ENCODE measurements at places on chromosomes 5 and 9.

- no peak for DNase-seq
These were observed 218.7 kb downstream of the GLIS3 start for GRCh38 chr9:4080921-4081895.

DNA sequence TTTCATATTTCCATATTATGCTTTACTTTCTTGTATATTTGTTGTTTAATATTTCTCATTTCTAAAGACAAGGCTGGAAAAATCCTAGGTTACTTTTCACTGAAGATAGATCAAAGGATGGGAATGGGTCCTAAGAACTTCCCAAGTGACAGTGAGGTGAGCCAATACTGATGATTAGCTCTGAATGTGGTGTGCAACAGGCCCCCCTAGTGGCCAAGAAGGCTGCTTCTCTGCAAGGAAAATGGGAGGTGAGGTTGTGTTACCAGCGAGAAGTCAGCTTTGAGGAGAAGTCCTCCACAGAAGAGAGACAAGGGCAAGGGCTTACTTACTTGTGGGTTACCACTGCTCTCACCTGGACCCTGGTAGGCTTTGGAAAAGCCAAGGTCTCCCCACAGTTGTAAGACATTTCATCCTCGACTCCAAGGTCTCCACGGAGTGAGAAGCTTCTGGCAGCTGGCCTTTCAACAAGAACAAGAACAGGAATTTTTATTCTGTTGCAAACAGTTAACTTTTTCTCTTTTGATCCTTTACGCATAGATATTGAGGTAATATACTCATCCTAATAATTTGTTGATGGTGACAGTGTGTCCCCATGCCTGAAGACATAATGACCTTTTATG is 69.9 kb downstream of the MAMDC2 start:
- no peak for DNase-seq

- no peak for DNase-seq
These were observed 62.3 kb upstream of the RIOK2 start for GRCh38 chr5:97245386-97245785.

GRCh38 chr9:109906766-109907382 is 126.9 kb downstream of the PALM2AKAP2 start:
- no peak for DNase-seq

- DNase-seq, result no peak
These were observed 11.4 kb downstream of the SHB start for GRCh38 chr9:38057416-38058195.

Measured in stimulated activated effector memory CD8-positive, alpha-beta T cell treated with anti-CD3 and anti-CD28 coated beads, Interleukin-12 subunit alpha, Interleukin-12 subunit beta, amount 100 ng/mL, for 72 hours (primary cell).